ENCODE measurements at places on chromosomes 13 and 19.

GRCh38 chr13:29903996-29904395, 53.6 kb upstream of the UBL3 start:
- DNase-seq: no peak

GRCh38 chr13:51588406-51588949, 4.2 kb downstream of the WDFY2 start:
- no peak for DNase-seq

- no peak for DNase-seq
Observed at GRCh38 chr19:6767081-6767356, 216 bp downstream of the SH2D3A start.

DNA sequence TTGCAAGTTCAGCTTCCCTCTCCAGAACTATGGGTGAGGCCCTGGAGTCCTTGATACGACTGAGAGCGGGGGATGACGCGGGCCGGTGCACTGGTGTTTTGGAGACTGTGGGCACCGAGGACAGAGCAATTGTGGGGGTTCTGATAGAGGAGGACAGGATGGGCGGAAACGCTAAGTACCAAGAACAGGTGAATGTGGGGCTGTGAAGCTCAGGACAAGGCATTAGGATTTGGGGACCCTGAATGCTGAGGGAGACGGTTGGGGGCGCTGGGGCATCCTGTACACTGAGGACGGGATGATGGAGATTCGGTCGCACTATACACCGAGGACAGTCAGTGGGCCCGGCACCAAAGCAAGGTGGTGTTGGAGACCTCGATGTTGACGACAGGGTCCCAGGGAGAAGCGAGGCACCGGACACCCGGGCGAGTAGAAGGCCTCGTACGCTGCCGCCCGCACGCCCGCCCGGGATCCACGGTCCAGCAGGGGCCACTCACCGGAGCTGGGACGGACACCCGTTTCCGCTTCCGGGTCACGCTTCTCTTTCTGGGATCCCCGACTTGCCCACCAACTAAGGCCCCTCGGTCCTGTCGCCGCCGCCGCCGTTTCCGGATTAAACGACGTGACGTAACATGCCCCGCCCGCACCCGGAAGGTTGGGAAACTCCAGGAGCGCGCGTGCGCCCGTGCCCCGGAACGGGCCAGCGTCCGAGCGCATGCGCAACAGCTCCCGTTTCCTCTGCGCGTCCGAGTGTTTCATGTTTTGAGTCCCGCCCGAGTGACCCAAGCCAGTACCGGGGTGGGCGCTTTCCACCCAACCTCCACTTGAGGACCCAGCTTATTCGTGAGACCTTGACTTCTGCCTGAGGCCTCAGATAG, at the start of gene CHMP2A:
Gene CHMP2A (minus strand): TSS at position 612 of the 875 bp plus-strand sequence. CDS start 893 bp downstream, outside the sequence.
- DNase-seq: peak; percentile 45

- DNase-seq: peak; percentile 79
Observed at GRCh38 chr13:20359335-20359734, 127.2 kb upstream of the GJB6 start.

- no peak for DNase-seq
Observed at GRCh38 chr13:113273321-113273720, 23.7 kb upstream of the LAMP1 start.

DNA sequence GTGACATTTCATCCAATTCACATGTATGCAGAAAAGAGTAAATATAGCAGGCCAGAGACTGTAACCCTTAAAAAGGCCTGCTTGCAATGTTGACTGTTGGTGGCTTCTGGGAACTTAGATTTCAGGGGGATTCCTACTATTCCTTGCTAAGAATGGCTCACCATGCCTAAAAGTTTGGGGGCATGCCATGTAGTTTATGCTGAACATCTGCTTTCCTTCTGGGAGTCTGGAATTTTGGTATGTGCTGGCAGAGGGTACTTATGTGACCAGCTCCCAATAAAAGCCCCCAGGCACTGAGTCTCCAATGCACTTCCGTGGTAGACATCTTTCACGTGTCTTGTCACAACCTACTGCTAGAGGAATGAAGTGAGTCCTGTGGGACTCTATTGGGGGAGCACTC, 88.4 kb upstream of the PCDH8 start:
- no peak for DNase-seq

GRCh38 chr19:28472843-28473242, 740.1 kb downstream of the UQCRFS1 start:
- no peak for DNase-seq

DNA sequence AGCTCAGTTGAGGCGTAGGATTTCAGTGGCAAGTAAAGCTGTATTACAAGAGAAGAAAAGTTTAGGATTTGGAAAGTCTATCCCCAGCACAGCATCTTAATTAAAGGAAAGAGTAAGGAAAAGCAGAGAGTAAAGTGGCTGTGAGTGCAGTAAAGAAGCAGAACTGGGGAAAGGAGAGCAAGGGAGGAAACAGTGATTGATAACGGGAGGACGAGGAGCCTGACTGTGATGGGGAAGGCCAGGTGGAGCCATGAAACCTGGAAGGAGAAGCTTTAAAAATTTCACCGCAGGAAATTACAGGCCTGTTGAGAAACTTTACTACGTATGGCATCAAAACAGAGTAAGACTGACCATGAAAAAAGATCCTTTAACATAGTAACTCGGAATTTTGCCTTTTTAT, 175.6 kb downstream of the SHISA2 start:
- DNase-seq: no peak

DNA sequence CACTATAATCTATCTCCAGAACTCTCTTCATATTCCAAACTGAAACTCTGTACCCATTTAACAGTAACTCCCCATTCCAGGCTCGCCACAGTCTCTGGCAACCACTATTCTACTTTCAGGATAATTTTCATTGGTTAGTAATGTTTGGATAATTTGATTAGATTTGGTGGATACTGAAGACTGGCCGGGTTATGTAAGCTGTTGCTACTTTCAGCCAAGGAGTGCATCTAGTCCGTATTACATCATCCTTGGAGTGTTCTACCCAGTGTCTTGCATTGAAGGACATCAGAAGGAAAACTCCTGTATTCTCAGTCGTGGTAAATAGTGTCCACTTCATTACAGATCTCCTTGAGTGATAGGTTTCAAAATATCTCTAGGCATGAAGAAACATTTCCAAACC, 60.5 kb downstream of the PCCA start:
- DNase-seq: no peak

- no peak for DNase-seq
Observed at GRCh38 chr19:52542984-52543664, 15.7 kb downstream of the ZNF808 start.

DNA sequence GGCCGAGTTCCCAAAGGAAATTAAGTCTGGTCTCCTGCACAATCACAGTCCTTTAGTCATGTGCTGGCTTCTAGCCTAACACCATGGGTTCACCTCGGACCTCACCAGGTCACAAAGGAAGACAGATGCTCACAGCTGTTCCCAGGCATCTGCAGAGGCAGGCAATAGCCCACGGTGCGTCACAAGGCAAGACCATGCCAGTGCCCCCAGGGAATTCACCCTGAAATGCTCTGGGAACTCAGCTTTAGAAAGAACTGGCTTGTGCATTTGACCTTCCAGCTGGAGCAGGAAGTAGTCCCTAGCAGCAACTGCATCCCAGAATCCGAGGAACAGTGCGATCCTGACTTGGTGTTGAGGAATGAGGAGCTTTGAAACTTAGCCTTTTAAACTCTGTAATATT, 96.8 kb upstream of the WASF3 start:
- no peak for DNase-seq

GRCh38 chr19:38549942-38550341, 67.8 kb downstream of the MAP4K1 start:
- DNase-seq: no peak

- no peak for DNase-seq
Observed at GRCh38 chr13:80265348-80265747, 75.6 kb downstream of the SPRY2 start.

DNA sequence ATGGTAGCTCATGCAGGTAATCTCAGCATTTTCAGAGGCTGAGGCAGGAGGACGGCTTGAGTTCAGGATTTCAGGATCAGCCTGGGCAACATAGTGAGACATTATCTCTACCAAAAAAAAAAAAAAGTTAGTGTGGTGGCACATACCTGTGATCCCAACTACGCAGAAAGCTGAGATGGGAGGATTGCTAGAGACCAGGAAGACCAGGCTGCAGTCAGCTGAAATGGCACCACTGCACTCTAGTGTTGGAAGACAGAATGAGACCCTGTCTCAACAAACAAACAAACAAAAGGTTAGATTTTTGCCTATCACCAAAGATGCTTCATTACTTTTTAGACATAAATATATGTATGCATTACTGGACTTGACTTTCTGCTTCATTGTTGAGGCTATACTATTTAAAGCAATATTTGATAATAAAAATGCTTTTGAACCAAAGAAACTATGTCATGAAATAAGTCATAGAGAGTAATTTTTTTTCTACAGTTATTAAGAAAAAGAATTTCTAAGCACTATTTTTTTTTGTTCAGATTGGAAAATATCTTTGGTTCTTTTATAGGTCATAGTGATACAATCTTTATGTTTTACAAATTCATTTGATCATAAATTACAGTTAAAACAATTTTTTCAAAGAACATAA, 1180.1 kb upstream of the ATXN8OS start:
- DNase-seq: no peak

DNA sequence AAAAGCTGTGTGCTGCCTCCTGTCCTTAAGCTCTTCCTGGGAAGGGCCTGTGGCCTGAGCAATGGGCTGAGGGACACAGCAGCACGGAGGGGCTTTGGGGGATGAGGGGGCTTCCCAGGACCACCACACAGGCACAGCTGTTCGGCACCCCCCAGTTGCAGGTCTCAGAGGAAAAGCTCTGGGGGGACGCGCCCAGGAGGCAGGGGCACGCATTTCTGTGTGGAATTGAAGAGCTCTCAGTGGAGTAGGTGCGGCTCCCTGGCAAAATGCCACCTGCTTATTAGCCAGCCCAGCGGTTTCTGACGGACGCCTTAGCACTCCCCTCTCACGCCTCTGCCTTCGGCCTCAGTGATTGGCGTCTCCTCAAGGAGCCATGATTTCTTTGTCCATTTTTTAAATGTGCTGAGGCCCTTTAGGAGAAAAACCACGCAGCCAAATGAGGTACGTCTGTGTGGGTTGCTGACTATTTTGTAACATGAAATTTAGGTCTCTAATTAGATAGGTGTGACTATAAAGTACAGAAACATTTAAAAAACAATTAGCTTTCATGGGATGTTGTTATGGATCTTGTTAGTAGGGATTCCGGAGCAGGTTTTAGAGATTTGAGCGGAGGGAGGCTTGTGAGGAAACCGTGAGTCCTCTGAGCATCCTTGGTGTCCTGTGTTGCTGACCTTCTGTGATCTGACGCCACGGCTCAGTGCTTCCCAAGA, 4.0 kb downstream of the MCF2L start:
- DNase-seq: no peak

DNA sequence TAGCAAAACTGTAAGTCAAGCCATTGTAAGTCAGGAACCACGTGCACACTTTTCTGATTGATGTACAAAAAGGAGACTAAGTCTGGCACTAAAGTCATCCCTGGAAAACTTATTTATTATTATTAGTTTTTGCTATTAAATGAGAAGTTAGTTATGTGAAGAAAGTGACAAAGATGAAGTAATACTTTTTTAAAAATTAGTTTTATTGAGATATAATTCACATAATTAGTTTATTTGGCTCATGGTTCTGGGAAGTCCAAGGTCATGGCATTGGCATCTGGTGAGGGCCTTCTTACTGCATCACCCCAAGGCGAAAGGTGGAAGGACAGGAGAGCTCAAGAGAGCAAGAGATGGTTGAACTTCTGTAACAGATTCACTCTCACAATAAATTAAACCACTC, 36.9 kb downstream of the GARRE1 start:
- DNase-seq: no peak

- no peak for DNase-seq
Observed at GRCh38 chr13:87712012-87712411, 40.8 kb downstream of the SLITRK5 start.

DNA sequence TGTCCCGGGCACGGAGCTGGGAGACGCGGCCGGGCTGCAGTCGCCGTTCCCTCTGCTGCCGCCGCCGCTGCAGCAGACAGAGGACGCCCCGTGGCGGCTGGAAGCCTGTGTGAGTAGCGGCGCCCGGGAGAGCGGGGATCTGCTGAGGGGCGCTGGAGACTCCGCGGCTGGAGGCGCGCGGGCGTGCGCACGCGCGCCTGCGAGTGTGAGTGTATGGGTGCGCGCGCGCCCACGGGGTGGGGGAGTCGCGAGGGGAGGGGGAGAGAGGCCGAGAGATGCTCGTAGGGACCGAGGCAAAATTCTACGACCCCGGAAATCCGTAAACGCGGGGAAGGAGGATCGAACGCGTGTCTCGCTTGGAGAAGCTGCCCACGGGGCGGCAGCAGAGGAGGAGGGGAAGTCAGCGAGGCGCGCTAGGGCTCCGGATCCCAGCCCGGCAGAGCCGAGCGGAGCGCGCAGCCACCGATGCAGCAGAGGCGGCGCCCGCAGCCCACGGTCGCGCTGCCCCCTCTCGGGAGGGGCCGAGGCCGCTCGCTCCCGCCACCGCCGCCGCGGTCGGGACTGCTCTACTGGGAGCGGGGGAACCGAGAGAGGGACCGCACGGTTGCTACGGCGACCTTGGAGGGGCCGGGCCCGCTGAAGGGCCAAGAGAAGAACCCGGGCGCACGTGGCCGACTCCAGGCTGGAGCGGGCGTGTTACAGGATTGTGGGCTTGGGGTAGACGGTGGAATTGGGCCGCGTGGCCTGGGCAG, at the start of gene ENOX1:
Gene ENOX1 (minus strand): TSS at position 207 of the 752 bp plus-strand sequence.
- no peak for DNase-seq

DNA sequence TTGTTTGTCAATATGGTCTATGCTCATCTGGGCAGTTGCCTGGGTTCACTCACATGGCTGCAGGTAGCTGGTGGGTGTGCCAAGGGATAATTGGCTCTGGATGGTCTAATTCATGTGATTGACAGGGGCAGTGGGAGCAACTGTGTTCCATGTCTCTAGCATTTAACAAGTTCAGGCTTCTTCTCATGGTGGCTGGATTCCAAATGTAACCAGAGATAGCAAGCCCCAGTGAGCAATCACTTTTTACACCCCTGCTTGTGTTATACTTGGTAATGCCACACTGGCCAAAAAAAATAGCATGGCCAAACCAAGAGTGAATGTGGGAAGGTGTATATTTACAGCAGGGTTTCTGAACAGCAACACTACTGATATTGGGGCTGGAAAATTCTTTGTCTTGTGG, 89.6 kb upstream of the TNFSF11 start:
- DNase-seq: no peak

- no peak for DNase-seq
Observed at GRCh38 chr19:41324921-41325639, 15.1 kb downstream of the CCDC97 start.

DNA sequence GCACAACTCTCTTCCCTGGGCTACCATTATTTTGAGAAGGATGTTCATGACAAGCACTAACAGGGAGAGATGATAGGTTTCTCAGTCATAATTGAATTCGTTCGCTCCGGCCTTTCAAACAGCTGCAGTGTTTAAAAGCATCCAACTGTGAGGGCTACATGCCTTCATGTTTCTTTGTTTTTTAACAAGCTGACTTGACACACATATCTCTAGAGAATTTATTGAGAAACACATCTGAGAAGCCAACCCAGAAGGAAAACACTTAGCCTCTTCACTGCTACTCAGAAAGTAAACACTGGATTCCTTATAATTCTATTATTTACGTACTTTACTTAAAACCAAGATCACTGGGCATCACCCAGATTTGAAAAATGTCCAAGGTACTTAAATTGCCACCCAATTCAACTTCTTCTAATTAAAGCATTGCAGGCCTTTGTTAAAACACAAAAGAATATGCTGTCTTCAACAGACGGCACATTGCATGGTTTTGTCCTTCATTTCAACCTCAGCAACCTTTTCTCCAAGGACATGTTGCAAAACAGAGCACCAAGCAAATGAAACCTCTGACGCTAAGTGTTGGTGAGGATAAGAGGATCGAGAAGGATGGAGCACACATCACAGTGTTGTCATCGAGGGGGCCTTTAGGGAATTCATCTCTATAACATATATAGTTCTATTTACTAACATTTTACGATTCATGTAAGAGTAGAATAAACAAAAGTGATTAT, 75.8 kb downstream of the TBC1D4 start:
- no peak for DNase-seq

Measured in HS-5 (cell line).